Upper lobe of left lung (tissue), 6 donors: ENCODE measurements at places on chromosomes 1 and 21. TPM values are rescaled to one million over a fixed set of nuclear protein-coding genes. Genes with fewer than 3 reads are reported as not detected.

The GJA5 gene
- 8.4 TPM for total RNA-seq

- H3K27ac ChIP-seq = no peak overlapping the region
- H3K27me3 ChIP-seq = no peaks in the 10 kb centered on the region
- peaks cover 22% of the 10 kb centered on the region for H3K4me1 ChIP-seq
- no peak overlapping the region for H3K4me3 ChIP-seq
- DNase-seq = no peak
Measured at GRCh38 chr1:198187973-198188588, 31.3 kb downstream of the NEK7 start.

The KLHL17 gene
- total RNA-seq = 4.7 TPM

The AIRE gene
- not detected for total RNA-seq

DNA sequence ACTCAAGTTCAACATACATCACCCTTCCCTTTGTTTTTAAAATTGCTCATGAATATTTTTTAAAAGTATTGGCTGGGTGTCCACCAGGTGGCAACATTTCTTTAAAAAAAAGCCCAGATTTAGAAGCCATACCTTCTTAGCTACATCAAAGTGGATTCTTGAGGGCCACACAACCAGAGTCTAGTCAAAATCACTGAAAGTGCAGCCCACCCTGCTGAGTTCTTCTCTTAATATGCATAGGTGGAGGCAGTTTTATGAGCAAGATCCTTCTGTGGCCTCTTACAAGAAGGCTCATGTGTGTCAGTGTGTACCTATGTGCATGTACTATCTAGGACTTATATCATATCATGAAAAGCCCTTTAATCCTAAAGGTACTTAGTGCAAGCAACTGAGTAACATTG, 16.9 kb upstream of the GNG12 start:
- H3K4me1 ChIP-seq = no peaks in the 10 kb centered on the region
- peaks cover 2% of the 10 kb centered on the region for H3K27me3 ChIP-seq
- H3K36me3 ChIP-seq = no peaks in the 10 kb centered on the region
- DNase-seq = no peak

- no peak for DNase-seq
- H3K4me1 ChIP-seq = no peaks in the 10 kb centered on the region
- no peaks in the 10 kb centered on the region for H3K27me3 ChIP-seq
Measured at GRCh38 chr1:244204004-244204403, 152.9 kb downstream of the ZBTB18 start.

DNA sequence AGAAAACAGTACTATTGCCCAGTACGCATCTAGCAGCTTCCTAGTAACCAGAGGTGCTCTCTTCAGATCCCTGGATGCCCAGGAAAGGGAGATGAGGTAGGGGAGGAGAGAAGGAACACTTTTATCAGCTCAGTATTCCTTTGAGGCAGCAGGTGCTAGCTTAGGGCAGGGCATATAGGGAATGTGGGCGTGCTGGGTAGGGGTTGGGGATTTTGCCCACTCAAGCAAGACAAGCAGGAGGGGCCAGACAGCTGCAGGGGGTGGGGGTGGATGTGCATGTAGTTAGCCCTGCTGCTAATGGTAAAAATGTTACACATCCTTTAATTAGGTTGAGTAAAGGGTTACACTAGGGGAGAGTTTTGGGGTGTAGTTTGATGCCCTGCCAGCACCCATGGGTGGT, 18.1 kb upstream of the AVPR1B start:
- H3K4me1 ChIP-seq = no peaks in the 10 kb centered on the region
- no peak overlapping the region for H3K27ac ChIP-seq
- no peak for DNase-seq
- H3K4me3 ChIP-seq = no peak overlapping the region

DNA sequence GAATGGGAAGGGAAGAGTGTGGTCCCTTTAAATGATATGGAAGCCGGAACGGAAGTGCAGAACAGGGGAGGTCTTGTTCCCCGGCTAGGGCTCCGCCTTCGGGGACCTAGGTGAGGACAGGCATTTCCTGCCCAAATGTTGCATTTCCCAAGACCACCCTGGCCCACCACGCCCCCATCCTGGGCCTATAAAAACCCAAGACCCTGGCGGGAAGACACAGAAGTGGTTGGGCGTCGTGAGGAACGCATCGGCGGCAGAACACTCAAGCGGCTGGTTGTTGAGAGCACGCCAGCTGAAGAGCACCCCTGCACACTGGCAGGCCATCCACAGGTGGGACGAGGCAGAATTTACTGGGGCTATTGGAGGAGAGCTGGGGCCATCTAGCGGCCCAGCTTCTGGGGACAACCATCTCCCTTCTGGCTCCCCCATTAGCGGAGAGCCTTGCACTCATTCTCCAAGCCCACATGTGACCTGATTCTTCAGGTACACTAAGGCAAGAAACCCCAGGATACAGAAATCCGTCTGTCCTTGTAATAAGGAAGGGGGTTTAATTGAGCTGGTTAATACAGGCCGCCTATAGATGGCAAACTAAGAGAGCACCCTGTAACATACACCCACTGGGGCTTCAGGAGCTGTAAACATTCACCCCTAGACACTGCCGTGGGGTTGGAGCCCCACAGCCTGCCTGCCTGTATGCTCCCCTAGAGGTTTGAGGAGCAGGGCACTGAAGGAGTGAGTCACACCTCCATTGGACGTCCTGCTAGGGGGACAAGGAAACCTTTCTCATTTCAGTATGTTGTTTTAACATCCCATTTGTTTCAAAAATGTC, 1327.9 kb downstream of the BRINP3 start:
- no peaks in the 10 kb centered on the region for H3K36me3 ChIP-seq
- H3K27ac ChIP-seq = no peak overlapping the region

DNA sequence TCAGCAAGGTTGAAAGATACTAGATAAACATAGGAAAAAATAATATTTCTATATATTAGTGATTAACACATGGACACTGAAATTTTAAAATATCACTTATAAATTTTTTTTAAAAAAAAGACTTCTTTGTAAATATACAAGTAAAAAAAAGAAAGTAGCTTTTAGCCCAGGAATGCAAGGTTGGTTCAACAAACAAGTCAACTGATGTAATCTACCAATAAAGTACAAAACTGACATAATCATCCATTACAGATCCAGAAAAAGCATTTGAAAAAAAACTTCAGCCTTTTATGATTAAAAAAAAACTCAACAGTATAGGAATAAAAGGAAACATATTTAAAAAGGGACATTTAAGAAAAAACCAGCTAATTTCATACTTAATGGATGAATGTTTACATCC, 48.4 kb downstream of the TRMT1L start:
- no peak overlapping the region for H3K4me3 ChIP-seq
- DNase-seq = no peak
- H3K4me1 ChIP-seq = no peaks in the 10 kb centered on the region
- H3K27ac ChIP-seq = no peak overlapping the region
- H3K36me3 ChIP-seq = no peaks in the 10 kb centered on the region
- H3K27me3 ChIP-seq = no peaks in the 10 kb centered on the region

DNA sequence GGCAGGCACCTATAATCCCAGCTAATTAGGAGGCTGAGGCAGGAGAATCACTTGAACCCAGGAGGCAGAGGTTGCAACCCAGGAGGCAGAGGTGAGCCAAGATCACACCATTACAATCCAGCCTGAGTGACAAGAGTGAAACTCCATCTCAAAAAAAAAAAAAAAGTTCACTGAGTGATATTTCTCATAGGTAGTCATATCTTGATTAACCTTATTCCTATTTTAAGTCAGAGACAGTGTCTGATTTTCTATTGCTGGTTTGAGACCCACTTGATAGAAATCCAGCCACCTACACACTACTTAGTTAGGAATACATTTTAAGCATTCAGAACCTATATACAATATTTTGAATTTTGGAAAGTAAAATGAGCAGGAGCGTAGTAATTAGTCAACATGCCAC, 357.4 kb upstream of the ADGRL2 start:
- no peak for DNase-seq
- no peaks in the 10 kb centered on the region for H3K36me3 ChIP-seq
- no peak overlapping the region for H3K27ac ChIP-seq
- H3K4me3 ChIP-seq = no peak overlapping the region
- no peaks in the 10 kb centered on the region for H3K4me1 ChIP-seq

GRCh38 chr1:170593173-170594011, 61.4 kb downstream of the GORAB start:
- DNase-seq = no peak
- no peaks in the 10 kb centered on the region for H3K27me3 ChIP-seq
- no peaks in the 10 kb centered on the region for H3K36me3 ChIP-seq
- no peak overlapping the region for H3K27ac ChIP-seq
- H3K4me3 ChIP-seq = no peak overlapping the region

GRCh38 chr1:107389410-107390396, 248.9 kb downstream of the NTNG1 start:
- peak overlapping the region; percentile 5 for H3K4me3 ChIP-seq
- peak overlapping the region; percentile 46 for H3K27ac ChIP-seq
- DNase-seq = no peak
- no peaks in the 10 kb centered on the region for H3K36me3 ChIP-seq

GRCh38 chr1:194624833-194625232, 1438.4 kb upstream of the B3GALT2 start:
- no peak for DNase-seq
- no peaks in the 10 kb centered on the region for H3K36me3 ChIP-seq
- no peaks in the 10 kb centered on the region for H3K4me1 ChIP-seq
- no peak overlapping the region for H3K27ac ChIP-seq

The SLAMF9 gene
- total RNA-seq = not detected
